ENCODE measurements at places on chromosomes 5 and 9. TPM values are rescaled to one million over a fixed set of nuclear protein-coding genes. Genes with fewer than 3 reads are reported as not detected.

- DNase-seq = no peak
- H3K36me3 ChIP-seq = no peaks in the 10 kb centered on the region
- H3K4me3 ChIP-seq = no peak overlapping the region
- no peak overlapping the region for H3K27ac ChIP-seq
- no peaks in the 10 kb centered on the region for H3K27me3 ChIP-seq
- no peaks in the 10 kb centered on the region for H3K4me1 ChIP-seq
Observed at GRCh38 chr5:53249529-53250200, 140.1 kb upstream of the MOCS2 start.

DNA sequence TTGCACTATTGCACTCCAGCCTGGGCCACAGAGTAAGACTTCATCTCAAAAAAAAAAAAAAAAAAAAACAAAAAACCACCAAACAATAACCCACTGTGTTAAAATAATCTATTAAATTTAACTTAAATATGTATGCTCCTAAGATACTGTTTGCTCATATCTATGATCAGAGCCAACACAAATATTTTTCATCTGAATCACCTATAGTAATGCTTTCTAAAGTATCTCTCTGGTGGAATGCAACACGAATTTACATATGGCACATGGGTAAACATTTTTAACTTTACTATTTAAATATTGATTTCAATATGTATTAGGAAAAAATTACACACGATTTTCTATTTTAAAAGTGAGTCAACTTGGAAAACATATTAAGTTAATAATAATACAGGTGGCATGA lies 196.4 kb downstream of the RFX3 start:
- H3K27me3 ChIP-seq = no peaks in the 10 kb centered on the region
- no peak for DNase-seq
- no peak overlapping the region for H3K4me3 ChIP-seq
- peaks cover 3% of the 10 kb centered on the region for H3K36me3 ChIP-seq
- no peaks in the 10 kb centered on the region for H3K4me1 ChIP-seq

DNA sequence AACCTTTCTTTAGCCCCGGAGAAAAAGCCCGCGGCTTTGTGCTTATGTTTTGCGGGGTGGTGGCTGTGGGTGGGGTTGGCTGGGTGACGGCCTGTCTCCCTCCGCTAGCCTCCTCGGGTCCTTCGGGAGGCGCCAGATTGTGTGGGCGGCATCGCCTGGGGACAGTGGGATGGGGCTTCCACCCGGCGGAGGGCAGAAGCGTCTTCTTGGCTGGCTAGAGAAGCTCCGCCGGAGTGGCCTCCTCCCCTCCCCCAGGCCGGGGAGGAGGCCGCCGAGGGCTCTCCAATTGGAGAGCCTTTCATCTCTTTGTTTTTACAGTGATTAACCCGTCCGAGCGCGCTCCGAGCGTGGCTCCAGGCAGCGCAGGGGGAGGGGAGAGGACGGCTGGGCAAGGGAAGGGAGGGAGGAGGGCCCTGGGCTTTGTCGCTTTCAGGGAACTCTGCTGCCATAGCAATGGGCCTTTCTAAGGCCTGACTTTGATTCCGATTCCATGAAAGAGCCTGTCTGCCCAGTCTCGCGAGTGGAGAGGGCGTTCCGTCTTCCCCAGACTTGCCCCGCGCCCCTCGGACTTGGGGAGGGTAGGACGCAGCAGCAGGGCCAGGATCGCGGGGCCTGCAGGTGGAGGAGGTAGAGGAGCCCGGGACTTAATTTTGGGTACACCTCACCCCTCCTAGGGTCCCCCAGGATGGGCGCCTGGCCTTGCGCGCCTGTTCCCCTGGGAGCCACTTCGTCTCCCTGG lies 36.7 kb upstream of the TIFAB start:
- no peak overlapping the region for H3K4me3 ChIP-seq
- no peaks in the 10 kb centered on the region for H3K4me1 ChIP-seq
- no peak for DNase-seq
- H3K36me3 ChIP-seq = no peaks in the 10 kb centered on the region

GRCh38 chr9:5499889-5500398 lies 10.4 kb upstream of the PDCD1LG2 start:
- H3K36me3 ChIP-seq = no peaks in the 10 kb centered on the region
- H3K4me3 ChIP-seq = no peak overlapping the region
- H3K27me3 ChIP-seq = no peaks in the 10 kb centered on the region
- H3K4me1 ChIP-seq = no peaks in the 10 kb centered on the region

The SLCO6A1 gene
- not detected for total RNA-seq

- peaks cover 7% of the 10 kb centered on the region for H3K4me1 ChIP-seq
- H3K36me3 ChIP-seq = no peaks in the 10 kb centered on the region
- no peak overlapping the region for H3K4me3 ChIP-seq
- no peak overlapping the region for H3K27ac ChIP-seq
- DNase-seq = no peak
Observed at GRCh38 chr5:72842816-72843215, 26.4 kb downstream of the TNPO1 start.

GRCh38 chr5:151870820-151871219 lies 53.8 kb downstream of the GLRA1 start:
- no peak for DNase-seq
- H3K27ac ChIP-seq = no peak overlapping the region
- no peaks in the 10 kb centered on the region for H3K27me3 ChIP-seq
- H3K4me3 ChIP-seq = no peak overlapping the region

- peaks cover 7% of the 10 kb centered on the region for H3K36me3 ChIP-seq
- H3K27ac ChIP-seq = no peak overlapping the region
- no peaks in the 10 kb centered on the region for H3K4me1 ChIP-seq
- no peak overlapping the region for H3K4me3 ChIP-seq
- DNase-seq = no peak
- no peaks in the 10 kb centered on the region for H3K27me3 ChIP-seq
Observed at GRCh38 chr5:111386832-111387162, 125.5 kb downstream of the STARD4 start.

- H3K4me3 ChIP-seq = no peak overlapping the region
- H3K36me3 ChIP-seq = no peaks in the 10 kb centered on the region
- no peak overlapping the region for H3K27ac ChIP-seq
- no peaks in the 10 kb centered on the region for H3K27me3 ChIP-seq
- H3K4me1 ChIP-seq = no peaks in the 10 kb centered on the region
Observed at GRCh38 chr5:6553972-6554371, 78.9 kb downstream of the NSUN2 start.

DNA sequence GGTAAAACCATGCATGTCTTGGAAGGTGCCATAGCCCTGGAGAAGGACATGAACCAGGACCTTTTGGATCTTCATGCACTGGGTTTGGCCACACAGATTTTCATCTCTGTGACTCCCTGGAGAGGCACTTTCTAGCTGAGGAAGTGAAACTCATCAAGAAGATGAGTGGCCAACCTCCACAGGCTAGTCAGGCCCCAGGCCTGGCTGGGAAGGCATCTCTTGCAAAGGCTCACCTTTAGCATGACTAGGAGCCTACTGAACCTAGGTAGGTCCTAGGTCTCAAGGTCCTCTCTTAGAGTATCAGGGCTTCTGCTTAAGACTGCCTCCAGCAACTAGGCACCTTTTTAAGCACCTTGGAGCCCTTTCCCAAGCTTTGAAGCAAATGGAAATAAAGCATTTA lies 1448.7 kb upstream of the ACO1 start:
- no peak for DNase-seq
- no peaks in the 10 kb centered on the region for H3K36me3 ChIP-seq
- H3K4me1 ChIP-seq = no peaks in the 10 kb centered on the region
- no peak overlapping the region for H3K27ac ChIP-seq
- H3K27me3 ChIP-seq = no peaks in the 10 kb centered on the region
- H3K4me3 ChIP-seq = no peak overlapping the region

DNA sequence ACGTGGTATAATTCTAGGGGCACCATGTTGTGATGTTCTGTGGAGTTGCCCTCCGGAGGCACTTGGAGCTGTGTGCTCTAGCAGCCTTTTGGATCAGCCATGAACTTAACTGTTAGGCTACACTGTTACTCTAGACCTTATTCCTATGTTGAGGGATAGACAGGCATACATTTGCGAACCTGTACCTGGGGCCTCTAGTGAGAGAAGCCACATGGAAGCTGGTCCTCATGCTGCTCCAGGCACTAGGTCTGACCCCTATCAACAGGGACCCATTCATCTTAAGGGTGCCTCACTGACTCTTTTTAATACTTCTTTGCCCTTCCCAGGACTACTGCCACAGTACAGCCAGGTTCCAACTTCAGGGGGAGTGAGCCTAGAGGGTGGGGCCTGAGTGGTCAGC lies 594.8 kb downstream of the RAB3C start:
- no peak overlapping the region for H3K4me3 ChIP-seq
- no peak for DNase-seq
- H3K36me3 ChIP-seq = no peaks in the 10 kb centered on the region
- H3K4me1 ChIP-seq = no peaks in the 10 kb centered on the region

The UBAC1 gene
- total RNA-seq = 32.8 TPM

DNA sequence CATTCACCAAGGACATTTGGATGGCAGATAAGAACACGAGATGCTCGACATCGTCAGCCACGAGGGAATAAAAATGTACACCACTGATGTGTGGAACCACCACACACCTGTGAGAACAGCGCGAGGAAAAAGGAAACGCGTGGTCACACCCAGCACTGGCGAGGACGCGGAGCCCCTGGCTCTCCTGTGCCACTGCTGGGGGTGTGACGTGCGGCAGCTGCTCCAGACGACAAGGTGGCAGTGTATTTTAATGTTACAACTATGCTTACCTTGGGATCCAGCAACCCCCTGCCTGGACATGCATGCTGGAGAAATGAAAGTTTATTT lies 13.6 kb upstream of the CEP72 start:
- H3K27ac ChIP-seq = no peak overlapping the region
- no peaks in the 10 kb centered on the region for H3K4me1 ChIP-seq
- no peak overlapping the region for H3K4me3 ChIP-seq
- H3K27me3 ChIP-seq = no peaks in the 10 kb centered on the region
- H3K36me3 ChIP-seq = no peaks in the 10 kb centered on the region

The CNTNAP3 gene
- not detected for total RNA-seq

All from CD4-positive, alpha-beta memory T cell (primary cell).